ENCODE measurements at places on chromosomes 1 and 21.

- DNase-seq = no peak
Measured at GRCh38 chr1:179881642-179882252, 338 bp upstream of the TOR1AIP1 start.

DNA sequence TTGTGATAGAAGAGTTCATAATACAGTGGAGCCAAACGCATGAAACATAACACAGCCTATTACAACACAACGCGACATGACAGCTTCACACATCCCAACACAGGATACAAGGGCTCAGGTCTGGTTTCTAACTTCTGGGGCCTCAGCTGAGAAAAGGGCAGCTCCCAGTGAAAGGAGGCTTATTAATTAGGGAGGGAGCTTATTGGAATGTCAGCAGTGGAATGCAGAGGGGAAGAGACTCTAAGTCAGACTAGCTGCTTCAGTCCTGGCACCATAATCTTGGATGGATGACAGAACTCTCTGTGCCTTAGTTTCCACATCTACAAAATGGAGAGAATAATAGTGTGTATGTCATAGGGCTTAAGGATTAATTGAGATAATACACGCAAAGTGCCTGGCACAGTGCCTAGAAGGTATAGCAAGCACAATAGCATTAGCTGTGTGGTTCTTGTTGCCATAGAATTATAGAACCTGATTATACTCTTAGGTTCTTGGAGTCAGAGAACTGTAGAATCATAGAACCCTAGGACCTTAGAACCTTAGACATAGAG is 22.7 kb upstream of the SLC2A1 start:
- DNase-seq = no peak

GRCh38 chr1:63935143-63935542 is 161.3 kb downstream of the ROR1 start:
- no peak for DNase-seq

DNA sequence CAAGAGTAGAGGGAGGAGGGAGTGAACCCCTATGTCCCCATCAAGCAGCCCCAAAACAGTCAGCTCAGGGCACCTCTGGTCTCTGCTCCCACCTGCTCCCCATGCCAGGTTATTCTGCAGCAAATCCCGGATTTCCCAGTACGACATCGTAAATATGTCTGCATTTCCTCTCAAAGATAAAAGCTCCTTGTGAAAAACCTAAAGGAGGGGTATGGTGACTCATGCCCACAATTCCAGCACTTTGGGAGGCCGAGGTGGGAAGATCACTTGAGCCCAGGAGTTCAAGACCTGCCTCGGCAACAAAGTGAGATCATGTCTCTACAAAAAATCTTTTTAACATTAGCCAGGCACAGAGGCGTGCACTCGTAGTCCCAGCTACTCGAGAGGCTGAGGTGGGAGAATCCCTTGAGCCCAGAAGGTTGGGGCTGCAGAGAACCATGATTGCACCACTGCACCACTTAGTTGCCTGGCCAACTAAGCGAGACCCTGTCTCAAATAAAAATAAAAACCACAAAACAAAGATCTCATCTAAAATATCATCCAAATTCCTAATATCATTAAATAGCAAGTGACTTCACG is 7.1 kb downstream of the ACOT7 start:
- DNase-seq = no peak

- no peak for DNase-seq
Measured at GRCh38 chr1:234841281-234841680, 231.3 kb upstream of the IRF2BP2 start.

DNA sequence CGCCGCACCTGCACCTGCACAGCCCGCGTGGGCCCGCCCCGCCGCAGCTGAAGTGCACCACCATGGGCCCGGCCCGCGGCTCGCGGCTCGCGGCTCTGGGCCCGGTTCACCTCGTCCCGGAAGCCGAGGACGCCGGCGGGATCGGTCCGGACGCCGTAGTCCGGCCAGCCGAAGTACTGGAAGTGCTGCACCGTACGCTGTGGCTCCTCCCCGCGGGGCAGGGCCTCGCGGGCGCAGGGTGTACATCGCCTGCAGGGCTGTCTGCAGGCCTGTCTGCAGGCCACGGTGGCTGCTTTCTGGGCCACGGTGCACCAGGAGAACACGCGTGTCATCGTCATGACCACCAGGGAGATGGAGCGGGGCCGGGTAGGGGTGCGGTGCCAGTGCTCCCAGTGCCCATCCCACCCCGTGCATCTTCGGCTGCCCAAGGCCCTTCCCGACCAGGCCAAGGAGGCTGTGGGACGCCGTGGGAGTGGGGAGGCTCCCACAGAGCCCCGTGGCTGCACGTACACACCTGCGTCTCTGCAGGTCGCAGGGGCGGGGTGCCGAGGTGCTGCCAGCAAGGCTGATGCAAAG is 6.7 kb downstream of the RNF223 start:
- no peak for DNase-seq

GRCh38 chr1:63643926-63644325 is 50.7 kb downstream of the PGM1 start:
- no peak for DNase-seq

GRCh38 chr1:85091671-85092280 is 43.5 kb upstream of the MCOLN3 start:
- DNase-seq = no peak

DNA sequence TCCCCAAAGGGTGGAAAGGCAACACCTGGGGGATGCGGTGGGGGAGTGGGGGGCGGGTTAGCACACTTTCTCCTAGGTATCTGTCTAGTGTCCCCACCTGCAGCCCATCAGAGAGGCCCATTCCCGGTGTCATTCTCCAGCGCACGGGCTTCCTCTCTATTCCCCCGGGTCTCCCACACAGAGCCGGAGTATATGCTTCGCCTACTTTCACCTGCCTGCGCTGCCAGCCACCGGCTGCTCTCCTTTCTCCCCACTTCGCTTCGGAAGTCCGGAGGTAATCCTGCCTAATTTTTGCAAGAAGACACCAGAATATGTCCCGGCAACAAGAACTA is 852 bp downstream of the RGS7 start:
- DNase-seq = no peak

DNA sequence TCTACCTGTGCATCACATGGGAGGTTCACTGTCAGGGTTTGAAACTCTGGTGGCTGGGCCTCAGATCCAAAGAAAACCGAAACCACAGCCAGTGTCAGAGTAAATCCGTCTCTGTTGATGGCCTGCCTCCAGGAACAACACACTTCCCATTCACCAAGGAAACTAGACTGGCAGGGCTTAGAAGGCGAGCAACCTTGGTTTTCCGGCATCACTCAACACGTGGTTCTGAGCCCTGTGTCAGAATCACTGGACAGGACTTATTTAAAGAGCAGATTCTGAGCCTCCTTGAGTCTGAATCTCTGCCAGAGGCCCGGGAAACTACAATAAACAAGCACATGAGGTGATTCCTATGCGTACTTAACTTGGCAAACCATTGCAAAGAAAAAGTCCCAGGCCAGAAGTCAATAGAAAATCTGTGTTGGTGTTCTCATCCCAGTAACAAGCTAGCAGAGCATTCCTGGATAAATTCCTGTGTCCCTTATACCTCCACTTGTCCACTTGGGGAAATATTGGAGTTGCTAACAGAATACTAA is 70.0 kb downstream of the KCTD3 start:
- no peak for DNase-seq

GRCh38 chr1:196873385-196873784 is 14.5 kb upstream of the CFHR4 start:
- DNase-seq = no peak

GRCh38 chr21:15285556-15285955 is 220.8 kb upstream of the NRIP1 start:
- DNase-seq = no peak

GRCh38 chr1:157773493-157774350 is 3.2 kb downstream of the FCRL2 start:
- DNase-seq = no peak

Data from stimulated activated CD8-positive, alpha-beta memory T cell treated with anti-CD3 and anti-CD28 coated beads, Interleukin-7, amount 100 ng/mL, for 24 hours (primary cell).